Spleen (tissue), 13 donors: ENCODE measurements at places on chromosomes 13 and 19. TPM values are rescaled to one million over a fixed set of nuclear protein-coding genes. Genes with fewer than 3 reads are reported as not detected.
A peak's percentile ranks its signal among the peaks of the same experiment; 100 is the strongest.

- no peaks in the 10 kb centered on the region for H3K4me1 ChIP-seq
- H3K27me3 ChIP-seq, result no peaks in the 10 kb centered on the region
- no peaks in the 10 kb centered on the region for H3K36me3 ChIP-seq
- H3K27ac ChIP-seq, result no peak overlapping the region
Observed at GRCh38 chr13:87754097-87754496, 82.9 kb downstream of the SLITRK5 start.

DNA sequence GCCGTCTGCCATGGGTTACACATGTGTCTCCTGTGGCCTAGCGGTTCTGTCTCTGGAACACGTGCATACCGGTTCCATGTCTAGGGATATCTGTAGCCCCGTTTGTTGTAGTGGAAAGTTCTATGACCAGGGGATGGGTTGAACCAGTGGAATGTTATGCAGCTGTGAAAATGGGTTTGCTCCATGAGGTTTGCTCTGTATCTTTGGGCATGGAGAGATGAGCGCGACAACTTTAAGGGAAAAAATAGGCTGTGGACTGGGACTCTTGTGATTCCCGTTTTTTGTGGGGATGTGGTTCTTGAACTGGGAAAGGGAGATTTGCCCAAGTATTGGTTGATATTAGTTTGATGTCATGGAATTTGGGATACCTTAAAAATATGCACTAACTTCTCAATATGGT, 120.4 kb downstream of the KDM4B start:
- H3K36me3 ChIP-seq, result peaks cover 27% of the 10 kb centered on the region
- H3K4me3 ChIP-seq, result no peak overlapping the region
- H3K27me3 ChIP-seq, result no peaks in the 10 kb centered on the region
- H3K27ac ChIP-seq, result no peak overlapping the region
- H3K4me1 ChIP-seq, result no peaks in the 10 kb centered on the region

DNA sequence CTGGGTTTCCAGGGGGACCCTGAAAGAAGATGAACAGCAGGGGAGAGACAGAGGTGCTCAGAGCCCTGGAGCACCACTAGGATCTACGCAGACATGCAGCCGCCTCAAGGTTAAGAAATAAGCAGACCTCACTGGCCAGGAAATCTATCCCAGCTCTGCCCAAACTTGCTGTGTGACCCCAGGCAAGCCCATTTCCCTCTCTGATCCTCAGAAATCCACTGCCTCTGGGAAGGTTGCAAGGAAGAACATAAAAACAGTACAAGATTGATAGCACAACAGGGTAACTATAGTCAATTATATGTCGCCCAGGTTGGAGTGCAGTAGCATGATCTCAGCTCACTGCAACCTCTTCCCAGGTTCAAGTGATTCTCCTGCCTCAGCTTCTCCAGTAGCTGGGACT, 20.8 kb downstream of the COL5A3 start:
- DNase-seq, result no peak
- H3K27me3 ChIP-seq, result peaks cover 24% of the 10 kb centered on the region
- no peak overlapping the region for H3K4me3 ChIP-seq
- no peak overlapping the region for H3K27ac ChIP-seq
- no peaks in the 10 kb centered on the region for H3K4me1 ChIP-seq

KLK5 gene
- not detected for total RNA-seq

DNA sequence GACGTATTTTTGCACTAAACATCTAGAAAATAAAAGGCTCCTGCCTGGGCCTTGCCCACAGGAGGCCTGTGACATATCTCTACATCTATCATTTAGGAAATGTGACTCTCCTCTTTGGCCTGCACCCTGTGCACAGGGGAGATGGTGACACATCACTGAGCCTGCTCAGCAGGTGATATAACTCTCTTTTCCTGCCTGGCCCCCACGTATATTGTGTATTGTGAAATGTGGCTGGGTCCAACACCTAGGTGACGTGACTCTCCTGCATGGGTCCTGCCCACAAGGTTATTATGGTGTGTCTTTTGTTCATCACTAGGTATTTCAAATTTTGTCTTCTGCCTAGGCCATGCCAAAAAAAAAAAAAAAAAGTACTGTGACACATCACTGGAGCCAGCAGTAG, 61.4 kb upstream of the ZNF724 start:
- no peaks in the 10 kb centered on the region for H3K4me1 ChIP-seq
- no peak for DNase-seq
- no peak overlapping the region for H3K27ac ChIP-seq
- no peak overlapping the region for H3K4me3 ChIP-seq

DNA sequence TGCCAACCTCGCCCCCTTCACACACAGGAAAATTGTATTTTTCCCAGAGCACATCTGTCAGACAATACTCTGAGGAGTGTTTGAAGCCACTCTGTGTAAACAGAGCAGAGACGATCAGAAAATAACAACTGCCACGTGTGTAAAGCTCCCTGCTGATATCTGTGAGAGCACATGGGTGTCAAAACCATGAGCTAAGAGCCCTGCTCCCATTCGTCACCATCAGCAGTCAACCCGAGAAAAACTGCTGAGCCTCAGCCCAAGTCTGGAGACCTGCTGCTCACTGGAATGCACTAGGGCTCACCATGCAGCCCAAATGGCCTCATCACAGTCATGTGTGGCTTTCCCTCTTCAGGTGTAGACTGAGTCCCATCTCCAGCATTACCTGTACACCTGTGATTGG, 304.1 kb downstream of the FGF14 start:
- H3K27ac ChIP-seq, result no peak overlapping the region
- DNase-seq, result no peak
- H3K4me1 ChIP-seq, result no peaks in the 10 kb centered on the region
- H3K27me3 ChIP-seq, result no peaks in the 10 kb centered on the region
- no peaks in the 10 kb centered on the region for H3K36me3 ChIP-seq

ZNF132 gene
- 6.6 TPM for total RNA-seq

DNA sequence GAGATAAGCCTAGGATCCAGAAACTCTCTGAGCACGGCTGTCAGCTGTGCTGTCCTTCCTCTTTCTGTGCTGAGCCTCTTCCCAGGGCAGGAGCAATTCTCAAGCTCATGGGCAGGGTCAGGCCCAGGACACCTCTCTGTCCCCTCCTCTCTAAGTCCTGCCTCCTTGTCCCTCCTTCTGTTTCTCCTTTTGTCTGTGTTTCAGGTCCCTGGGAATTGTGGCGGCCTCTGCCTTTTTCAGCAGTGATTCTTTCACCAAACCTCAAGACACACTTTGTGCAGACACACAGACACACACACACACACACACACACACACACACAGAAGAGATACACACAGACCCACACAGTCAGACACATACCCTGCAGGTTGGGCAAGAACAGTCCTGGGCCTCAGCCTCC, at the start of gene PSG1:
Gene PSG1 (minus strand): TSS at position 101 of the 400 bp plus-strand sequence. CDS start 132 bp downstream, outside the sequence.
- no peaks in the 10 kb centered on the region for H3K27me3 ChIP-seq
- no peak for DNase-seq
- no peak within 1 kb of the TSS for H3K4me3 ChIP-seq
- H3K27ac ChIP-seq, result no peak within 1 kb of the TSS

PROZ gene
- not detected for total RNA-seq

IRGC gene
- total RNA-seq, result not detected

- H3K27ac ChIP-seq, result peak overlapping the region; percentile 56
- peak overlapping the region; percentile 40 for H3K4me3 ChIP-seq
- peaks cover 13% of the 10 kb centered on the region for H3K4me1 ChIP-seq
- no peaks in the 10 kb centered on the region for H3K36me3 ChIP-seq
- peak; percentile 77 for DNase-seq
- no peaks in the 10 kb centered on the region for H3K27me3 ChIP-seq
Observed at GRCh38 chr19:57171551-57172081, 4.3 kb upstream of the DUXA start.

DNA sequence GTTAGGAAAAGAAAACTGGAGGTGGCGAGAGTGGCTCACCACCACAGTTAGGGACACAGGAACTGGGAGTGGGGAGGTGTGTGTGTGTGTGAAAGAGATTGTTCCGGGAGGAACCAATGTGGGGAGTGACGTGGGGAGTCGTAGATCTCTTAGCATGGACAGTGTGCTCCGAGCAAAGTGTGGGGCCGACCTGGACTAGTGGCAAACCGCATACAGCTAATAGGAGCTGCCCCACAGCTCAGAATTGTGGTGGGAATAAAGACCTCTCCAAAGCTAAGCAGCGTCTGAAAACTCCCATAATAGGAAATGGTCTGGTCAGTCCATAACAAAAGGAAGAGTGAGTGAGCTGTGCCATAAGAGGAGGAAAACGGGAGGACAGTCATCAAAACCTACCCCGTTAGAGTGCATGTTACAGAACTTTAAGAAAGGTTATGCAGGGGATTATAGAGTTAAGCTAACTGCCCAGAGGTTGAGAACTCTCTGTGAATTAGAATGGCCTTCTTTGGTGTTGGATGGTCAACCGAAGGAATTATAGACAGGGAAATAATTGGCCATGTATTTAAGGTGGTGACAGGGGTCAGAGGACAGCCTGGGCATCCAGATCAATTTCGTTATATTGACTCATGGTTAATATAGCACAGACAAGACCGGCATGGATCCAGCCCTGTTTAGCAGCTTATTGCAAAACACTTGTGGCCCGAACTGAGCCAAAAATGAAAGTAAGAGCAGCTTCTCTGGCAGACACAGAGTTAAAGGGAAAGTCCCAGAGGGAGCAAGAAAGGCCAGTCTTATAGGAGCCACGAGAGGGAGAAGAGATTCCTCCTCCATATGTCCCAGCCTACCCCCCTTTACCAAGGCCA, 8.9 kb upstream of the SLC15A1 start:
- H3K36me3 ChIP-seq, result no peaks in the 10 kb centered on the region
- H3K27ac ChIP-seq, result no peak overlapping the region
- no peaks in the 10 kb centered on the region for H3K4me1 ChIP-seq
- no peak overlapping the region for H3K4me3 ChIP-seq

RPS16 gene
- total RNA-seq, result 2,109 TPM

GRCh38 chr19:3324405-3324856, 42.0 kb upstream of the NFIC start:
- no peak overlapping the region for H3K4me3 ChIP-seq
- H3K36me3 ChIP-seq, result no peaks in the 10 kb centered on the region

- H3K4me3 ChIP-seq, result no peak overlapping the region
- no peaks in the 10 kb centered on the region for H3K27me3 ChIP-seq
- no peak for DNase-seq
- peaks cover 97% of the 10 kb centered on the region for H3K4me1 ChIP-seq
- H3K27ac ChIP-seq, result peak overlapping the region; percentile 83
- peaks cover 20% of the 10 kb centered on the region for H3K36me3 ChIP-seq
Observed at GRCh38 chr19:38684078-38684861, 36.8 kb downstream of the ACTN4 start.

- H3K27me3 ChIP-seq, result no peaks in the 10 kb centered on the region
- no peak for DNase-seq
- H3K36me3 ChIP-seq, result peaks cover 56% of the 10 kb centered on the region
- no peaks in the 10 kb centered on the region for H3K4me1 ChIP-seq
Observed at GRCh38 chr19:12767150-12767549, 8.2 kb downstream of the HOOK2 start.

TYROBP gene
- total RNA-seq, result 473 TPM

PGLYRP2 gene
- not detected for total RNA-seq

DNA sequence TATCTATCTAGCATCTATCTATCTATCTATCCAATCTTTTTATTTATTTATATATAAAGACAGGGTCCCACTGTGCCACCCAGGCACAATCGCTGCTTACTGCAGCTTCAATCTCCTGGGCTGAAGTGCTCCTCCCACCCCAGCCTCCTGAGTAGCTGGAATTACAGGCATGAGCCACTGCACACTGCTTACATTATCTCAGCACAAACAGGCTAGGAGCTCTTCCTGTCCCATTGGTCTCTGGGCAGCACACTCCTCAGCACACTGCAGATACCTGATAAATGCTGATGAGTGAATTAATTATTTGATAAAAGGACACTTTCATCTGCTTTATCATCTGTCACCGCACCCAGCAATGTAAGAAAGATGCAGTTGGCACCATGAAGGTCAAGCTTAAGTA, 16.1 kb downstream of the ZNF562 start:
- no peak overlapping the region for H3K27ac ChIP-seq
- DNase-seq, result no peak
- peaks cover 54% of the 10 kb centered on the region for H3K36me3 ChIP-seq
- no peak overlapping the region for H3K4me3 ChIP-seq
- H3K27me3 ChIP-seq, result no peaks in the 10 kb centered on the region
- no peaks in the 10 kb centered on the region for H3K4me1 ChIP-seq

GRCh38 chr13:22744688-22745452, 435.9 kb upstream of the SGCG start:
- no peaks in the 10 kb centered on the region for H3K36me3 ChIP-seq
- H3K4me3 ChIP-seq, result no peak overlapping the region
- H3K27ac ChIP-seq, result no peak overlapping the region
- H3K27me3 ChIP-seq, result no peaks in the 10 kb centered on the region

HAUS5 gene
- 17.7 TPM for total RNA-seq

GRCh38 chr13:78993792-78994191, 334.8 kb upstream of the OBI1 start:
- no peaks in the 10 kb centered on the region for H3K4me1 ChIP-seq
- H3K27me3 ChIP-seq, result no peaks in the 10 kb centered on the region
- no peak for DNase-seq
- H3K36me3 ChIP-seq, result no peaks in the 10 kb centered on the region

CFD gene
- 26.2 TPM for total RNA-seq

SIGLEC8 gene
- total RNA-seq, result 4.3 TPM

GRCh38 chr19:39426170-39426569, 9.6 kb downstream of the RPS16 start:
- DNase-seq, result no peak
- H3K4me3 ChIP-seq, result no peak overlapping the region
- H3K4me1 ChIP-seq, result no peaks in the 10 kb centered on the region
- H3K27me3 ChIP-seq, result no peaks in the 10 kb centered on the region

- H3K27me3 ChIP-seq, result peaks cover 23% of the 10 kb centered on the region
- no peak overlapping the region for H3K4me3 ChIP-seq
- DNase-seq, result no peak
- no peaks in the 10 kb centered on the region for H3K36me3 ChIP-seq
- no peak overlapping the region for H3K27ac ChIP-seq
Observed at GRCh38 chr19:38532939-38533338, 84.8 kb downstream of the MAP4K1 start.

DNA sequence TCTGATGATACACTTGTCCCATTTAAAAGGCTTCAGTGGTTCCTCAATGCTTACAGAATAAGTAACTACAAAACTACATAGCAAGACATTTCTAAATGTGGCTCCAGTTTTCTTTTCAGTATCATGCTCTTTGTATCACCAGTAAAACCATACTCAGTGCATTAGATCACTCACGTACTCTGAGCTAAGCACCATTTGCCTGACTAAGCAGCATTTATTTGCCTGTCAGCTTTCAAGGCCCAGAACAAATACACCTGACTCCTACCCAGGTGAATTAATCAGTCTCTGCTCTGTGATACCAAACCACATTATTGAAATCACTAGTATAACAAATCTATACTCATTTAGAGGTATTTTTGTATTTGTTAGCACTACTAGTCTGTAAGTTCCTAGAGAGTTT, 47.4 kb upstream of the PCDH20 start:
- no peaks in the 10 kb centered on the region for H3K36me3 ChIP-seq
- H3K4me1 ChIP-seq, result no peaks in the 10 kb centered on the region
- no peak for DNase-seq
- H3K27ac ChIP-seq, result no peak overlapping the region

- no peaks in the 10 kb centered on the region for H3K27me3 ChIP-seq
- H3K27ac ChIP-seq, result no peak overlapping the region
- H3K4me1 ChIP-seq, result peaks cover 8% of the 10 kb centered on the region
Observed at GRCh38 chr19:19613506-19613905, 5.0 kb downstream of the PBX4 start.

GRCh38 chr13:90683711-90684131, 663.8 kb upstream of the MIR17HG start:
- no peak overlapping the region for H3K27ac ChIP-seq
- no peak overlapping the region for H3K4me3 ChIP-seq
- H3K36me3 ChIP-seq, result no peaks in the 10 kb centered on the region
- no peaks in the 10 kb centered on the region for H3K4me1 ChIP-seq
- DNase-seq, result no peak
- no peaks in the 10 kb centered on the region for H3K27me3 ChIP-seq

ZNF112 gene
- 3.8 TPM for total RNA-seq
